ENCODE measurements at places on chromosomes 6 and 20. TPM values are rescaled to one million over a fixed set of nuclear protein-coding genes. Genes with fewer than 3 reads are reported as not detected.

DNA sequence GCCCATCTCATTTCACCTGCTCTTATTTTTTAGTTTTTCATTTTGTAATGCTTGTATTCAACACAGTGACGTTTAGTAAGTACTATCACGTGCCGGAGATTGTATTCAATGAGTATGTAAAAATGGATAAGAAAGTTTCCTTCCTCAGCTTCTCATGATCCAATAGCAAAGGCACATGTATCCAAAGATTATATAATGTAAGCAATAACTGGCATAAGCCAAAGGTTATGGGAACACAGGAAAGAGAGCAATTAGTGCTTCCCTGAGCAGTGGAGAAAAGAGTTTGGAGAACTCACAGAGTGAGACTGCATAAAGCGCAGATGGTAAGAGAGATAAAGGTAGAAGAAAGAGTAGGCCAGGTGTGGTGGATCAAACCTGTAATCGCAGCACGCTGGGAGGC, 21.8 kb upstream of the LTV1 start:
- DNase-seq, result no peak

- no peak for DNase-seq
Observed at GRCh38 chr6:37561361-37561760, 61.7 kb upstream of the CCDC167 start.

The PKHD1 gene
- not detected for total RNA-seq

The TCF21 gene
- 6.6 TPM for total RNA-seq

The CLPSL1 gene
- not detected for total RNA-seq

The E2F3 gene
- 3.3 TPM for total RNA-seq

- DNase-seq, result no peak
Observed at GRCh38 chr6:83852528-83853177, 507 bp upstream of the RIPPLY2 start.

DNA sequence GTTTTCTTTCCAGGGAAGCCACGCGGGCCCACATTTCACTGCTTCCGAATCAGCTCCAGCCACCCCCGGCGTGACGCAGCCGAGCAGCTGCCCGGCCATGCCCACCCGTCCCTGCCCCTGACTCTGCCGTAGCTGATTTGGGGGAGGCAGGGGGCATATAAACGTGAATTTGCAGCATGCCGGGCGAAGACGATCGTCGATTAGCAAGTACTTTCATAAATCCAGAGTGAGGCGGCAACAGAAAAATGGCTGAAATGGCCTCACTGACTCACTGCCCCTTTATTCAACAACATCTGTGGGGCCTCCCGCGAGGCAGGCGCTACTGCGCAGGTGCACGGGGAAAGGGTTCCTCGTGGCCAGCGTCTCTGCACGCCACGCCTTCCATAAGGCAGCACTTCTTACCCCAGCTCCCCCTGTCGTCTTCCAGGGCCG, 118.0 kb downstream of the DLL1 start:
- DNase-seq, result no peak

GRCh38 chr6:23522792-23523547, 603.0 kb upstream of the NRSN1 start:
- no peak for DNase-seq

- no peak for DNase-seq
Observed at GRCh38 chr20:54139188-54139587, 34.6 kb downstream of the CYP24A1 start.

GRCh38 chr6:44004625-44005506, 122.4 kb downstream of the MRPL14 start:
- DNase-seq, result peak; percentile 33

- no peak for DNase-seq
Observed at GRCh38 chr6:81790034-81790433, 37.6 kb upstream of the TENT5A start.

GRCh38 chr6:36063318-36064060, 35.9 kb downstream of the MAPK14 start:
- DNase-seq, result no peak

The ZBTB46 gene
- total RNA-seq, result 15.3 TPM

DNA sequence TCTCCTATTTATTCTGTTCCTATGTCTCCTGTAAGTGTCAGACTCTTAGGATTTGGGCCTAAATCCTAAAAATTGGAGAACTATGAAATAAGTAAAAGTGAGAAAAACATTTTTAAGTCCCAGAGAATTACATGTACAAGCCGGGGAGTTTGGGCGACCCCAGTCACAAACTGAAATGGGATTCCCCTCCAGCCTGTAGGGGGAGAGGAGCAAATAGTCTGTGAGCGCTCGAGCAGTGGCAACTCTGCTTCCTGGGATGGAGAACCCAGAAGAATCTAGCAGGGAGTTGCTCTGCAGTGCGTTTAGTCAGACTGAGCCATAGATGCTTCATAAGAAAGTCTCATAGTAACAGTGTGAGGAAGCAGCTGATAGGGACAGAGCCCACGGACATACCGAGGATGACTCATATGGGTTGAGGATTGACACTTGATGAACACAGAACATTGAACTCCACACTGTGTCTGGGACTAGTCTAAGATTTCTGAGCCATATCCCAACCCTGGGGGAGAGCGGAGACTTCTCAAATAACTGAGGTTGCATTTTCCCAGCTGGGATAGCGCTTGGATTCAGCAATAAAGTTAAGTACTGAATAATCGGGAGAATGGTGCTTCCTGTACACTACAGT, 437.2 kb downstream of the BCKDHB start:
- DNase-seq, result peak; percentile 90

The KCNK16 gene
- total RNA-seq, result not detected

The C6orf58 gene
- total RNA-seq, result not detected

The AVP gene
- not detected for total RNA-seq

GRCh38 chr6:130116273-130116672, 97.9 kb downstream of the L3MBTL3 start:
- no peak for DNase-seq

The BEND6 gene
- total RNA-seq, result 10.6 TPM

The AHI1 gene
- 19.4 TPM for total RNA-seq

The C6orf141 gene
- total RNA-seq, result not detected

DNA sequence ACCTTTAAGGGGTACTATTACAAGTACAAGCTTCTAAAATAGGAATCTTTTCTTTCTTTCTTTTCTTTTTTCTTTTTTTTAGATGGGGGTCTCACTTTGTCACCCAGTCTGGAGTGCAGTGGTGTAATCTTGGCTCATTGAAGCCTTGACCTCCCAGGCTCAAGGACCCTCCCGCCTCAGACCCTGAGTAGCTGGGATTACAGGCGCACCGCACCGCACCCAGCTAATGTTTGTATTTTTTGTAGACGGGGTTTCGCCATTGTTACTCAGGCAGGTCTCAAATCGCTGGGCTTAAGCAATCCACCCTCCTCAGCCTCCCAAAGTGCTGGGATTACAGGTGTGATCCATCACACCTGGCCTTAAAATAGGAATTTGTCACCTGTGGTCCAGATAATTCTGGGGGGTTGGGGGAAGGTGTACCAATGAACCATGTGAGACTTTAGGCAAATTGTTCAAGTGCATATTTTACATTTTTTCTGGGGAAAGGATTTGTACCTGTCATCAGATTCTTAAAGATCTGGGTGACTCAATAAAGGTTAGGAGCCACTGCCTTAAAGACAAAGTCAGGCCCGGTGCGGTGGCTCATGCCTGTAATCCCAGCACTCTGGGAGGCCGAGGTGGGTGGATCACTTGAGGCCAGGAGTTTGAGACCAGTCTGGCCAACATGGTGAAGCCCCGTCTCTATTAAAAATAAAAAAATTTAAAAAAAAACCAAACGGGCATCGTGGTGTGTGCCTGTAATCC, 19.7 kb upstream of the SYNJ2 start:
- DNase-seq, result no peak

DNA sequence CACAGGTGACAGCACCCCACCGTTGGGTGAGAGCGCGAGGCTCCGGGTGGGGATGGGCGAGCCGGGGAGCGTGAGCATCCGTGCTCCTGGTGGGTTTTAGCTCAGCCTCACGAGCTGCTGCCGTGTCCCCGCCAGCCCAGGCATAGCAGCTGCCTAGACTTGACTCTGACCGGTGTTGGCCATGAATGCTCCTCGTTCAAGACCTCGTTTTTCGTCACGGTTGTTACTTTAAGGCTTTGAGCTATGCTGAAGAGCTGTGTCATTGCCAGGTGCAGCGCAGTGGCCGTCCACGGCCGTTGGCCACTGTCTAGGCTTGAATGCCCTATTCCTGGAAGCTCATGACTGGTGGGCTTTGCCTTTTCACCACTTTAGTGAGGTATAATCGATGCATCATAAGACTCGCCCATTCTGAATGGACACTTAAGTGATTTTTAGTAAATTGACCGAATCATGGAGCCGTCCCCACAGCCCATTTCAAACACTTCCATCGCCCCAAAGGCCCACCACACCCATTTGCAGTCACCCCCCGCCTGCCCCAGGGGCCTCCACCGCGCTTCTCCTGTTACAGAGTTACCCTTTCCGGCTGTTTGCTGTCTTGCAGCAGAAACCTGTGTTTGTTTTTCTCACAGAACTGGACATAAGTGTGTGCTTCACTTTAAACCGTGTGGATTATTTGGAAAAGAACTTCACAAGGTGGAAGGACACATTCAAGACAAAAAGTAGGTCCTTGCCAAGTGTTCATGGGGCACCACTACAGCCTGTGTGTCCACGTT, 21.4 kb upstream of the ADRM1 start:
- no peak for DNase-seq

GRCh38 chr6:144519426-144519825, 234.3 kb downstream of the UTRN start:
- no peak for DNase-seq

The CTAGE9 gene
- total RNA-seq, result not detected

- DNase-seq, result no peak
Observed at GRCh38 chr6:43799551-43800297, 29.7 kb downstream of the VEGFA start.

The NKX2-2 gene
- total RNA-seq, result not detected

- peak; percentile 68 for DNase-seq
Observed at GRCh38 chr6:33276864-33277662, at the start of gene B3GALT4. Gene B3GALT4 (plus strand): TSS chr6:33277123. CDS start chr6:33277420, 297 bp downstream.

DNA sequence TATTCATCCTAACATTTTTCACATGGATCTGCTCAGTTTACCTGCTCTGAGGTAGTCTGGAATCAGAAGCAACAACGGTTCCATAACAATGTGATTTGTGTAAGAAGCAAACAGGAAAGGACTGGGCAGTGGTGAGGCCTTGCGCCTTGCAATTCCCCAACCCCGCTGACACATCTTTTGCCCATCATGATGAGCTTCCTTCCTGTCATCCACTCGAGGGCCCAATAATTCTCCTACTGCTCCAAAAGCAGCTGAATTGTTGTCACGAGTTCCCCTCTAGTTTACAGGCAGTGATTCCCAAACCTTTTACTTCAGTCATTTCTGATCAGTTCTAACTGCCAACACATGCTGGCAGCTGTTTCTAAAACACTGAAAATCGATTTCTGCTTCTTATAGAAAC, 22.9 kb downstream of the STX7 start:
- no peak for DNase-seq

DNA sequence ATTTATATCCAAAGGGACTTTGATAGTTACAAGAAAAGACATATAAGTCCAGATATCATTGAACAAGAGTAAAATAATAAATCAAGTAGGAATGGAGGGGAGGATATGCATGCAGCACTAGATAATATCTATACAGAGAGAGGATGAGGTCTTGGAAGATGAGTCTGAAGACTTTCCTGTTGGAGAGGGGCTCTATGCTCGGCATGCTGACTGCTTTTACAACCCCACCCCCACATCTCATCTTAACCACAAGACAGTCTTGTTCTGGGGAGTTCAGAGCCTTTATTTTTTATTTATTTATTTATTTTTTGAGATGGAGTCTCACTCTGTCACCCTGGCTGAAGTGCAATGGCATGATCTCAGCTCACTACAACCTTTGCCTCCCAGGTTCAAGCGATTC, 48.4 kb upstream of the IER3 start:
- DNase-seq, result no peak

DNA sequence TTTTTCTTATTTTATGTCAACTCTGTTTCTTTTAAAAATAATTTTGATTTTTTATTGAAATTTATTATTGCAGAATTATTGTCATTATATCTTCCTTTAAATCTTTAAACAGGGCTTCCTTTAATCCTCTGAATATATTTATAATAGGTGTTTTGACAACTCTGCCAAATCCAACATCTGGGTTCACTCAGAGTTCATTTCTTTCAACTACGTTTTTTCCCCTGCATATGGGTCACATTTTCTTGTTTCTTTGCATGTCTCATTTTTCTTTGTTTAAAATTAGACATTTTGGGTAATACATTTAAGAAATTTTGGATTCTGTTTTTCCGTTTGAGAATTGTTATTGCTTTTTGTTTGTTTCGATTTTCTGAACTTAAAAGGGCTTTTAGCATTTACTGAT, 655.1 kb upstream of the CITED2 start:
- no peak for DNase-seq

The FAM120B gene
- 20.8 TPM for total RNA-seq

The SIGLEC1 gene
- total RNA-seq, result not detected

The RBL1 gene
- total RNA-seq, result 7.5 TPM

The EYA2 gene
- total RNA-seq, result 2.5 TPM

DNA sequence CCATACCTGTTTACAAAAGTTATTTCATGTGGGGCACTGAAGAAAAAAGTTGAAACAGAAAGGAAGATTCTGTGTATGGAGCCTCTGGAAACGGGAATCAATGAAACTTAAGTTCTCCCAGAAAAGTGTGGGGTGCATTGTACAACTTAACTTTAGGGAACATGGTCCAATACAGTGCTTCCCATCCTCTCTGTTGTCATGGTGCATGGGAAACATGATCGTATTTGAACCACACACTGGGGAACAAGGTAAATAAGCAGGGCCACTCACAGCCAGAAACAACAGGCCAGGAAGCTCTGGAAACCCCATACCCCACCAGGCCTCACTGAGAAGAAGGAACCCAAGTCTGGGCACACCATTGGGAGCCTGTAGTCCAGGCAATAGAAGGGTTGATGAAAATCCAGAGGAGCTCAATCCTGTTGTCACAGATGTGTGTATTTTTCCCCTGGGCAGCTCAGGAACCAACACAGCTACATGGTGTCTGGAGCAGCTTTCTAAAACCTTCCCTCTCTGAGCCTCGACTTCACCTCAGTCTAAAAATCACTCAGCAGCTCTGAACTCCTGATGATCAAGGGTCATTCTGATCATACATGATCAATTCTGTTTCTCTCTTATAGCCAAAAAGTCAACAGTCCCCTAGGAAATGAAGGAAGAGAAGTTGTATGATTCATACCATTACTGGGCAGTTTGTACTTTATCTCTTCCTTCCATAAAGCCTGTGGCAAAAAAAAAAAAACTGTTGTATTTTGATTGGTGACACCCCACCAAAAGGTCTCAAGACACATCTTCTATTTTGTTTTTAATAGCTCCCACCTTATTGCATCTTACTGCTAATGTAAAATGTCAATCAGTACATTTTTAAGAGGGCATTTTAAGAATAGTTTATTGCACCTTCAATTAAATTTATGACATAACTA, 198.5 kb upstream of the TAB2 start:
- DNase-seq, result no peak

The GLYATL3 gene
- total RNA-seq, result not detected

Data from IMR-90 (cell line).